Activated T-cell treated with anti-CD3 and anti-CD28 coated beads for 4 hours (primary cell): ENCODE measurements at places on chromosomes 6 and 20.

DNA sequence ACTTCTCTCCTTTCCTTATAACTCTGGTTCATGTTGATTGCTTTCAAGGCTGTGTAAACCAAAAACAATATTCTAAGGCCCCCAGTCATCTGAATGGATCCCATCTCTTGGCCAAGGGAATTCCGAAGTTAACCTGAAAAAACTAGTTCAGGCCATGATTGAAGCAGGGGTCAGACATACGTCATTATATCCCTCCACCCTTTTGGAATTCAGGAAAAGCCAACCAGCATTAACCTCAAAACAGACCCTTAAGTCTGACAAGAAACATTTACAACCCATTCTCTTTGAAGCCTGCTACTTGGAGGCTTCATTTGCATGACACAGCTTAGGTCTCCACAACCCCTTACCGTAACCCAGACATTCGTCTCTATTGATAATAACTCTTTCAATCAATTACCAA lies 39.7 kb downstream of the SLC26A8 start:
- no peak for DNase-seq

DNA sequence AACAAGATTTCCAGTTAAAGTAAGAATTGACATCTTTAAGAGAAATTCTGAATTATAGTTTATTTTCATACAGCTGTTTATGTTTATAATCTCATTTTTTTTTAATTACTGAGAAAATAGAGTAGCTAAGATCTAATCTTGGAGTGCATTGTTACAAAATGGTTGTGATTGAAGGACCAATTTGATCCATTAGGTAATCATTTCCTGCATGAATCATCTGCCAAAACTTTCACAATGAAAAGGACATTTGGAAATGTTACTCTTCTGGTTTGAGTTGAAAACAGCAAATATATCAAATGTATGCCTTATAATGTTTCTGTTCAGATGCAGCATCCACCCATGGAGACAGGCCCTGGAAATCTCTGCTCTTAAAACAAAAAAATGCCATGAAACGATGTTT lies 19.0 kb downstream of the TUBB2A start:
- no peak for DNase-seq

DNA sequence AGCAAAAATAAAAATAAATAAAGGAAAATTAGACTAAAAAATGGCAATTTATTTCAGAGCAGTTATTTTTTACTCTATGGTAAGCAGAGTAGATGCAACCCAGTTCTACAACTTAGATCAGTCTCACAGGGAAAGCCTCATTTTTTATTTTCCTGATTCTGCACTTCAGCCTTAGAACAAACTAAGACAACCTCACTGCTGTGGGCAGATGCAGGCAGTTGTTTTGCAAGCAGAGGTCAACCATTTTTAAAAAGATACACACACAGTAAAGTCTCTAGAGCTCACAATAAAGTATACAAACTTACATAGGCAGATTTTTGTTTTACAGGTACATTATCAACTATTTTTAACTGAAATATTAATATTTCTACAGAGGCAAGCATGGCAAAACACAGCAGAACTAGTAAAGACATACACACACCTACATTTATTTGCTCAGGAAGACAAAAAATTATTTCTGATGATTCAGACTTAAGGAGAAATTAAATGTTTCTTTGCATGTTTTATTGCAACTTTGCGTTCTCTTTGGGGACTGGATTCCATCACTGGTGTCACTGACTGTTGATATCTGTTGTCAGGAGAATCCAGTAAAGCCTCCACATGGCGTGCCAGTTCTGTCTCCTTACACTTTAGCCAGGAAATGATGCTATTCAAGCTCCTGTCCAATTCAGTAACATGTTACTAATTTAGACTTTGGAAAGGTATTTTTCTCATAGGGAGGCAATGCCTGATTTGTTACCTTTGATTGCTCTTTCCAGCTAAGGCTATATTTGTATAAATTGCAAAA lies 102.7 kb downstream of the TRDN start:
- DNase-seq = no peak

- DNase-seq = no peak
Observed at GRCh38 chr6:6873778-6874177, 234.0 kb upstream of the RREB1 start.

DNA sequence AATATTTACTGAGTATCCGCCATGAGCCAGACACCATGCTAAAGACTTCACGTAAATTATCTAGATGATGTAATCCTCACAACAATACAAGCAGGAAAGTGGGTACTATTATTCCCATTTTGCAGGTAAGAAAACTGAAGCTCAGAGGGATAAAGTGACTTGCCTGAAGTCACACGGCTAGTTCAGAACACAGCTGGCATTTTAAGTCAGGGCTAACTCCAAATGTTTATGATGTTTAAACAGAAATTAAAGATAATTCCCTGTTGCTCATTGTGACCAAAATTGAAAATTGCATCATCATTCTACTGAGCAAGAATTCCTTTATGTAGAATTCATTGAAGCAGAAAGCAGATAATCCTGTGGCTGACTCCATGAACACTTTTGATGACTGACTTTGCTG lies 71.3 kb upstream of the STXBP5 start:
- no peak for DNase-seq

DNA sequence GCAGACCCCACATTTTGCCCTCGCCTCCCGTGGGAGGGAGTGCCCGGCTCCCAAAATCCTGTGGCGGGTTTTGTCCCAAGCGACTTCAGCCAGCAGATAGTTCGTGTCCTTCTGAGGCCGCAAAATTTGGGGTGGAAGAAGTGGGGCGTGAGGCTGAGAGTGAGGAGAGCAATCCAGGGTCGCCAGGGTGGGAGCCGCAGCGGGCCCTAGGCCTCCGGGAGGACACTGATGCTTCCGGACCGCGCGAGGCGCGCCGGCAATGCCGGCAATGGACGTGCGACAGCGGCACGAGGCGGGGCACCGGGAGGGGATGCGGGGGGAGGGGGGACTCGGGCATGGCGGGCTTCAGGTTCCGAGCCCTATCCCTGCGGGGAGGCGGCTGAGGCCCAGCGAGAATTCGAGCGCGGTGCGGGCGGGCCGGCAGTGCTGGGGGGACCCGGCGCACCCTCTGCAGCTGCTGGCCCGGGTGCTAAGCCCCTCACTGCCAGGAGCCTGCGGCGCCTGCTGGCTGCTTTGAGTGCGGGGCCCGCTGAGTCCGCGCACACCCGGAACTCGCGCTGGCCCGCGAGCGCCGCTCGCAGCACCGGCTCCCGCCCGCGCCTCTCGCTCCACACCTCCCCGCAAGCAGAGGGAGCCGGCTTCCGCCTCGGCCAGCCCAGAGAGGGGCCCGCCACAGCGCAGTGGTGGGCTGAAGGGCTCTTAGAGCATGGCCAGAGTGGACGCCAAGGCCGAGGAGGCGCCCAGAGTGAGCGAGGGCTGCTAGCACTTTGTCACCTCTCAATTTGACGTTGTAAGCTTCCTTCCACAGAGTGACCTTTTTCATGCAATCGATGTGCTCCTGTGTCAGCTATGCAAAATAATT lies 143.8 kb downstream of the LPA start:
- peak; percentile 76 for DNase-seq

GRCh38 chr6:30748851-30749540 lies 4.6 kb upstream of the IER3 start:
- DNase-seq = no peak

DNA sequence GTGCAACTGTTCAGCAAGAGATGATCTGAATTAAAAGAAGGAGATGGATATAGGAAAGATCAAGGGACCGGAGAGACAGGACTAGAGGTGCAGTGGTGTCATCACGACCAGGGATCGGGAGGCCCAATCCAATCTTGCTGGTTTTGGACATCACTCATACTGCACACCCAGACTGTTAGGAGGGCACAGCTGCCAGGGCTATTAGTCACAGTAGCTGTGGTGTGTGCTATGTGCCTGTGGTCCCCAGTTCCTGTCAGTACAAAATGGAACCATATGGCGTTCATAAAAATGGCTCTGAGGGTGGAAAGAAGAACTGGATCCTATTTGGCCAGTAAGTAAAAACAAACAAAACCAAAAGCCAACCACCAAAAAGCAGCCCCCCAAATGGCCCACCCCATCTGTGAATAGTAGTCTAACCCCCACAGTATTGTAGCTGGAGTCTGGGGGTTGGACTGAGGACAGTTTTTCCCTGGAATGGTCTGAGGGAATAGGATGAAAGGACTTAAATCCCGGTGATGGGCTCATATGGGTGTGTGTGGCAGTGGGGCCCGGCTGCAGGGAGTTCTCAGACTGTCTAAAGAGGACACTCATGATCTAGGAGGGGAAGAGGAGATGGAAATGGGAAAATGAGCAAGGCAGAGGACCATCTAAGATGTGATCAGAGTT lies 9.3 kb upstream of the NNAT start:
- DNase-seq = no peak
